Activated naive CD4-positive, alpha-beta T cell (primary cell): ENCODE measurements at places on chromosomes 6 and 20.

GRCh38 chr20:58982406-58983114, 1.5 kb downstream of the NELFCD start:
- DNase-seq: no peak

DNA sequence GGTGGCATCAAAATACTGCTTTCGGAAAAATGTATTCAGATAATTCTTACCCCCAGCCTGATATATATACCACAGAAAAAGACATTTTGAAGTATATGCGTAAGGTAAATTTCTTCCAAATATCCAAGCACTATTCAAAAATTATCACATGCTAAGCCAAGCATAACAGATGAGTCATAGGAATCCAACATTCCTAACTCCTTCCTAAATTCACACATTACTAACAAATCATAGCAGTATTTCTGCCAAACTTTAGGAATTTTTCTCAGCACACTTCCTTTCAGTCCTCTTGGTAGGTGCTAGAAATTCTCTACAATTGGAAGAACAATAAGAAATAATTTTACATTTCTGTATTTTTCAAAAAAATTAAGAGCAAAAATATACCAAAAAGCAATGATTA, 417.5 kb downstream of the EYS start:
- no peak for DNase-seq

DNA sequence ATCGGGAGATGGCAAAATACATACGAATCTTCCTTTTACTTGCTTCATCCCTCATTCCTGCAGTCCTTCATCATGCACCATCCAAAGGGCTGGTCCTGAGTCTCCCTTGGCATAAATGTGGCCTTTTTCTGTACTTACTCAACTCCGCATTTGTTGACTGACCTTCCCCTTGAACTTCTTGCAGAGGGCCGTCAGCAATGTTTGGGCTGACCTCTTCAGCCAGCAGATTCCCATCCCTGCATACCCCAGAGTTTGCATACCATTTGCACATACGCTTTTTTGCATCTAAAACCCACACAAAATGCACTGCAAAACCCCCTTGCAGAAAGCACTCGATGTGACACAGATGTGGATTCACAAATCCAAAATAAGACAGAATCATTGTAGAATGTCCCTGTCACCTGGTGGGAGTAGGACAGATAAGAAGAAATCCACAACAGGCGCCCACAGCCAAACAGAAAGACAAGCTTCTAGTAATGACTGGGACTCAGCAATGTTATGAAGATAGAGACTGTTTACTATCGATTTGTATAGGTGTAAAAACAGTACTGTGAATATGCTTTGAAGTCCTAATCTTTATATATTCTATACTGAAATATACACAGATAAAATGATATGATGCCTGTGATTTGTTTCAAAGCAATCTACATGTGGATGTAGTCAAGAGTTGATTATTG, 45.8 kb downstream of the TBC1D7 start:
- DNase-seq: no peak

GRCh38 chr6:5630636-5631035, 369.3 kb downstream of the FARS2 start:
- DNase-seq: no peak

DNA sequence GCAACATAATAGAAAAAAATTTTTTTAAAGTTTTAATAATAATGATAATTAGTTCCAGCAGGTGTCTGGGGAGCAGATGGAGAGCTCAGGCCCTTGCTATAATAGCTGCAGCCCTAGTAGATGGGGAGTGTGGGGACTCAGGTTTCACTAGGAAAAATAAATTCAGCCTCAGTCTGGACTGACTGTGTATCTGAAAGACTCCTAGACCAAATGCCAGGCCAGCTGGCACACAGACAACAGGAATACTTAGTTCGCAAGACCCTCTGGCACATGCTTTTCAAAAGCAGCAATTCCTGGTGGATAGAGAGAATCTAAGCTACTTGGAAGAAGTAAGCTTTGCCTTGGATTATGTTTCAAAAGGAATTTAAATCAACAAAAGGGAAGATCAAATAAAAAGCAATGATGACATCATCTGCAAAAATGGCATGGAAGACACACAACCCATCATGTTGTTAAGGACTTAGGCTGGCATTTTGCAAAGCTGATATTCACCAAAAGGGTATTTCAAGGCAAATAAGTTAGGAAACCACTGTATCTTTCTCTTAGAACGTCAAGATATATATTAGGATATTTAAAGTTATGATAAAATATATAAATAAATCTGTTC, 107.8 kb downstream of the RNGTT start:
- no peak for DNase-seq
